ENCODE measurements at places on chromosomes 2 and 18.

- DNase-seq: peak; percentile 58
These were observed 10.2 kb downstream of the C18orf32 start for GRCh38 chr18:49476664-49477411.

GRCh38 chr18:55651236-55651635 lies 63.2 kb upstream of the TCF4 start:
- DNase-seq: peak; percentile 20

GRCh38 chr18:24590946-24591345 lies 130.5 kb downstream of the HRH4 start:
- no peak for DNase-seq

GRCh38 chr2:217886720-217887309 lies 116.0 kb downstream of the TNS1 start:
- DNase-seq: peak; percentile 82

Measured in AG20443 (cell line).